Sciatic nerve (tissue), 2 donors: ENCODE measurements at places on chromosomes 2 and 18.

GRCh38 chr2:122697415-122697814 lies 942.0 kb downstream of the TSN start:
- no peak for DNase-seq

DNA sequence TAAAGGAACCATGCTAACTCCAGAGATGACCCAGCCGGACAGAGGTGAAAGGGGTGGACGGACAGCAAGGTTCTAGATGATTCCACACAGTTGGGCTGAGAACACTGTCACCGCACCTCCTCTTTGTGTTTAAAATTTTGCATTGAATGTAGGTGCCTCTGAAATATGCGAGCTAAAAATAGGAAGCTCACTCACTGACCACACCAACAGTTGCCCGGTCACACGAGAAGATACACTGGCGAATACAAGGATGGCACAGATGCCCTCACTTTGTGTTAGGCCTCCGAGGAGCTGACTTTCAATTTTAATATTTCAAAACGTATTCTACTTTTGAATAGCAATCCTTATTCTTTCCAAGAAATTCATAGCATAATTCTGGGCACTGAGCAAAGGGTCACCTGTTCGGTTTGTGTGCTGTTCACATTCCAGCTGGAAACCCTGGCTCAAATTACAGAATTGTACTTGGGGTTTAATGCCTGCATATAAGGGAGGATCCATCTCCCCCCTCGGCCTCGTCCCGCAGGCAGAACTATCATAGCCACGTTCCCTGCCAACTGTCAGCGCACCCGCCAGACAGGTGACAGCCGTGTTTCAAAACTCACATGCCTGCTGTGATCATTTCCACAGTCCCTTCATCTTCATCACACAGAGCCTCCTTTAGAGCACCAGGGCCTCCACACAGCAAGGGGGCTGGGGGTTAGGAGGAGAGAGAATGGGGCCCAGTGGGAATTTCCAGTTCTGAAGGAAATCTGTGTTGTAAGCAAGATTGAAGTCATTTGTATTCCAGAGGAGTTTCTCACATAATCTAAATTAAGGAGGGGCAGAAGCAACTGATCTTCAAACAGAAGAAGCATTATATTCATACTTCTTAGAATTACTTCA lies 48.2 kb downstream of the ADI1 start:
- DNase-seq, result no peak

DNA sequence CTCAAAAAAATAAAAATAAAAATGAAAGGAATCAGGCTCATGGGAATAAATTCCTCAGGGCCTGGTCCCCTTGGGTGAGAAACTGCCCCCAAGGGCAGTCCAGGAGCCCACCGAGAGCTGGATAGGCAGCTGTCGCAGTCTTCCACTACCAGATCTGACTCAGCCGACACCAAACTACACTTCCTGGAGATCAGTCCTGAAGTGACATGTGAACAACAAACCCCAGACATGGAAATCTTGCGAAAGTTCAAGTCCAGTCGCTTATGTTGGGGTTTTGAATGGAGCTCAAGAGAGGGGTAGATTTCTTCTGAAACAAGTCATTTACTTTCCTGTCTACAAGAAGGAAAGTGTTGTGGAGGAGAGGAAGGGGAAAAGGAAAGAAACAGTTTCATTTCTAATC lies 12.9 kb downstream of the ADCY3 start:
- DNase-seq, result no peak

DNA sequence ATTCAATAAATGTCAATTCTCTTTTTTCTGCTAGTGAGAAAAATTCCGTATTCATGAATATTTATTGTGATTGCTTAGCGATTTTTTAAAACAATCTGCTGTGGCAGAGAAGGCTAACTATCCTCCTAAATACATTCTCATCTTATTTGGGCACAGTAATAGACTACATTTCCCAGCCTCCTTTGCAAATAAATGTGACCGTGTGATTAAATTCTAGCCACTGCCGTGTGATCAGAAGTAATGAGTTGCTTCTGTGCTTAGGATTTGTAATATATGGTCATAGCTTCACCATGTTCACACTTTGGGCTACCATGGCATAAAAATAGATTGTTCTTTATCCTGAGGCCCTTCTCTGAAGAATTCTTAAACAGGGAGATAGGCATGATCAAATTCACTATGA lies 179.6 kb downstream of the FAM124B start:
- DNase-seq, result no peak

DNA sequence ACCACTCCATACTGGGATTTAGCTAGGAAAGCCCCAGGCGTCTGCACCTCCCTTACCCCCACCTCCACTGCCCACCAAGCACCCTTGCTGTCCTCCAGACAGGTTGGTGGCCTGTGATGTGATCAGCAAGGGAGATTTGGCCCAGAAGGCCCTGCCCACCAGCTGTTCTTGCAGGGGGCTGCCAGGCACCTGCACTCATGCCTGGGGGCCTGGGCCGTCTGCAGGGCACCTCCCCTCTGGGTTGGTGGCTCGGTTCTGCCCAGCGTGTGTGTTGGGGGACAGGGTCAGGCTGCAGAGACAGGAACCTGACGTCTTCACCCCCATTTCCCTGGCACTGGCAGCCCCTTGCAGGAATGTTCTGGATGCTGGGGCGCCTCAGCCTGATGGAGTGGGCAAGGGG lies 5.8 kb downstream of the DNMT3A start:
- DNase-seq, result no peak

DNA sequence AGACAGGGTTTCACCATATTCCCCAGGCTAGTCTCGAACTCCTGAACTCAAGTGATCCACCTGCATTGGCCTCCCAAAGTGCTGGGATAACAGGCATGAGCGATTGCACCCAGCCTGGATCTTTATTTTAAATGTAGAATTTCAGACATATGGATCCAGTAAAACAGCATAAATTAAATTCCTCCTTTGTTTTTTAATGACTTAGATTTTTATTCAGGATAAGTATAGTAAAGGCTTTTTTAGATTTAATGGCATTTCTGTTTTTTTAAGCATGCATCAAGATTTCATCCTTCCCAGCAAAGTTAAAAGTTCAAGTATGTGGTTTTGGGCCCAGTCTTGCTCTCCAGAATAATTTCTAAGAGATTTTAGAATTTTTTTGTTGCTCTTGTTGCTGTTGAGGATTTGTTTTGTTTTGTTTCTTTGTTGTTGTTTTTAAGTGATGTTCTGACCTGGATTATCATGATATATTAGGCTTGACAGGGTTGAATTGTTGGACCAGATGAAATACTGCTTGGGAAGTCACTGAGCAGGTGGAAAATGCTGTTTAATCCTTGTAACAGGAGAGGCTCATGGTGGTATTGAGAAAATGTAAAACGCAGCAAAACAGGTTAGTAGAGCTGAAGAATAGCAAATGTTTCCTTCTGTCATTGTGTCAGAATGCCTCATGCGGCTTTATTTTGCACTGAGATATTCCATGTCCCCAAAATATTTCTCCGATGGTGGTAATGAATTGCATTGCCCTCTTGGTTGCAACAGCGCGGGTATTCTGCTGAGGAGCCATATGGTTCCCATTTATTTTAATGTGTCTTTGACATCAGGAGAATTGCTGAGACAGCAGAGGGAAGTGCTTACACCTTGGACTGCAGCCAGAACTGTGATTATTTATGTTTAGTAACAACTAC lies 147.9 kb downstream of the GALNT3 start:
- DNase-seq, result no peak

- no peak for DNase-seq
These were observed 3.3 kb downstream of the HOXD3 start for GRCh38 chr2:176160251-176160985.

GRCh38 chr2:84704505-84705244 lies 176.2 kb downstream of the TRABD2A start:
- DNase-seq, result no peak

DNA sequence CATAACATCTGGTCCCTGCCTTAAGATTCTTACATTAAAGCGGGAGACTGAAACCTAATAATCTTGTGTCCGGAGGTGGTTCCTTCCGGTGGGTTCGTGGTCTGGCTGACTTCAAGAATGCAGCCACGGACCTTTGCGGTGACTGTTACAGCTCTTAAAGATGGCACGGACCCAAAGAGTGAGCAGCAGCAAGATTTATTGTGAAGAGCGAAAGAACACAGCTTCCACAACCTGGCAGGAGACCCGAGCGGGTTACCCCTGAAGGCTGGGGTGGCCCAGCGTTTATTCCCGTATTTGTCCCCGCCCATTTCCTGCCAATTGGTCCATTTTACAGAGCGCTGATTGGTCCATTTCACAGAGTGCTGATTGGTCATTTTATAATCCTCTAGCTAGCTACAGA lies 122.3 kb upstream of the SIX2 start:
- no peak for DNase-seq

DNA sequence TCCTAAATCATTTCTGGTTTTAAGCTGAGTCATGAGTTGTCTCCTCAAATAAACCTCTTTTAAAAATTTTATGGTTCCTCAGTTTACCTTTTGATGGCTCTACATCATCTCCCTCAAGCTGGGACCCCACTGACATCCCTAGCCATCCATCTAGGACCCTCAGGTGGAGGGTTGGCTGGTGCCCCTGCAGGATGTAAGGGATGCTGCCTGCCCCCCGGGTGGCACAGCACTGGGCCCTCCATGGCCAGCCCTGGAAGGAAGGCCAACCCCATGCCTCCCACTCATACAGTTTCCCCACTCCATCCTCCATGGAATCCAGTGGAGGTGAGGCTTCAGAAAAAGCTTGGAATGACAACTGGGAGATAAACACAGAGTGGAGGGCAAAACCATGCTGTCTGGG lies 17.2 kb upstream of the GPC1 start:
- DNase-seq, result no peak

DNA sequence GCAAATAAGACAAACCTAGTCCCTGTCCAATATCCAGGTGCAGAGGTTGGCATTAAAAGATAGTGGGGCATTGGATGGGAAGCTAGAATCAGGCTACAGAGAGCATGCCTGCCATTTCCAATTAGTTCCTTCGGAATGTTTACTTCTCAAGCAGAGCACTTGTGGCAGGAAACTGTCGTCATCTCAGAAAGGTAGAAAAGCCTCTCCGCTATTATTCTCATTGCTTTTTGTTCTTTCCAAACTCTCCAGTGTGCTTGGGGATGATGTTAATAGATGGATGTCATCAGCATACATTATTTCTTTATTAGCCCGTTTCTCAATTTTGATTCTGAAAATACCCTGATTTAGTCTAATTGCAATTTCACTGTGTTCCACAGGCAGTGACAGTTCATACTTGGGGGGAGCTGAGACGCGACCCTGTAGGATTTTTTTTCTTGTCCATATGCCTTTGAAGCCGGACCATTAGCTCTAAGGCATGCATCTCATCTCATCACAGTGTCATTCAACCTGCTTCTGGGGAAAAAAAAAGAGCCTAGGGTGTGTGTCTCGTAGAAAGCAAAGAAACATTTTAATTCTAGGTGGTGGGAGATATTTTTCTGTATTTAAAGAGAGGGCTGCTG lies 7.7 kb downstream of the ASB18 start:
- no peak for DNase-seq

GRCh38 chr2:19500126-19500525 lies 141.7 kb upstream of the OSR1 start:
- DNase-seq, result no peak

DNA sequence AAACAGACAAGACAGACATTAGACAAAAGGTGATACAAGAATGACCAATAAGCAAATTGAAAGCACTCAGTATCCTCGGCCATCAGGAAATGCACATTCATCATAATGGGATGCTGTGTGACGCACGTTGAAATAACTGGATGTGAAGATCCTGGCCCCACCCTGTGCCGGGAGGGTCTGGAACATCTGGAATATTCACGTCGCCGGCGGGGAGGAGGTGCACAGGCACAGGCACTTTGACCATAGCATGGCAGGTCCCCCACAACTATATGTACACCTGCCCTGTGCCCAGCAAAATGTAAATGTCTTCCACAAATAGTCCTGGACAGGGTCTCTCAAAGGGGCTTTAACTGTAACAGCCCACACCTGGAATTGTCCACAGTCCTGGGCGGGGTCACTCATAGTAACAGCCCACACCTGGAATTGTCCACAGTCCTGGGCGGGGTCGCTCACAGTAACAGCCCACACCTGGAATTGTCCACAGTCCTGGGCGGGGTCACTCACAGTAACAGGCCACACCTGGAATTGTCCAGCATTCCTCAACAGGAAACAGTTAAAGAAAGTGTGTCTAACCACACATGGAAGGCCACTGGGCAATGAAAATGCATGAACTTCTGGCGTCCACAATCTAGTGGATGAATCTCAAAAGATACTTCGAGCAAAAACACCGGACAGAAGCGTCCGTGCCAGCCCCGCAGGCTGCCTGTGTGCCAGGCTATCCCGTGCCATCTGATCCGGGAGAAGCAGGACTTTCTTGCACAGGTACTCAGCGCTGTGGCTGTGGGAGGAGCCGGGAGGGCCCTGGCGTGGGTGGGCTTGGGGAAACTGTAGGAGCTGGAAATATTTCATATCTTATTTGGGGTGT lies 113.4 kb downstream of the RTP5 start:
- DNase-seq, result no peak

DNA sequence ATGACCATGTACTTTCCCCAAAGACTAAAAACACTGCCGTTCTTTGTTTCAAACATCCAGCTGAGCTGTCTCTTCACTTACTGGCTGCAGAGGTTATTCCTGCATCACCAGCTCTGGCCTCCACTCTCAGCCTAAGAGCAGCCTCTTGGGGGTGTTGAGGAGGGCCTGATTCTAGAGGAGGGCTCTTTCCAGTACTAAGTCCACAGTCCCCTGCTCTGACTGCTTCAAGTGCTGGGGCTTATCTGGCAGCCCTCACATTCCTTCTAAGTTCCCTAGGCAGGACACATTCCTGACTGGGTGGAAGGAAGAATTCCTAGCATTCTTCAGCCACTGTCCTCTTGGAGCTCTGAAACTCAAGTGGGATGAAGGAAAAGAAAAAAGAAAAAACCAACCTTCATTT lies 32.9 kb upstream of the EHBP1 start:
- no peak for DNase-seq
